ENCODE measurements at places on chromosomes 2 and 18. TPM values are rescaled to one million over a fixed set of nuclear protein-coding genes. Genes with fewer than 3 reads are reported as not detected.

DNA sequence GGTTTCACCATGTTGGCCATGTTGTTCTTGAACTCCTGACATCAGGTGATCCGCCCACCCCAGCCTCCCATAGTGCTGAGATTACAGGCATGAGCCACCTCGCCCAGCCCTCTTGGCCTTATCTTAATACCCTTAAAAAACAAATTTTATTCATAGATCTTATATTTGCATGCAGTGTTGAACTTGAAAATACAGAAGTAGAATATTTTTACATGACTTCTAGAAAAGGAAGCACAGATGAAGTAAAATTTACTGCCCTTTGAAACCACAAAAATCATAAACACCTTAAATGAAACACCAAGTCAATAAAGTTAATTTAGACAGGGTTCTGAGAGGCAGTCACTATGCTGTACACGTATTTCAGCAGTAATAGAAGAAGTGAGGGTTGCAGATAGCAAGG, 145.7 kb downstream of the CERS6 start:
- H3K36me3 ChIP-seq = peaks cover 29% of the 10 kb centered on the region
- DNase-seq = no peak
- H3K27ac ChIP-seq = no peak overlapping the region
- H3K4me1 ChIP-seq = no peaks in the 10 kb centered on the region

DNA sequence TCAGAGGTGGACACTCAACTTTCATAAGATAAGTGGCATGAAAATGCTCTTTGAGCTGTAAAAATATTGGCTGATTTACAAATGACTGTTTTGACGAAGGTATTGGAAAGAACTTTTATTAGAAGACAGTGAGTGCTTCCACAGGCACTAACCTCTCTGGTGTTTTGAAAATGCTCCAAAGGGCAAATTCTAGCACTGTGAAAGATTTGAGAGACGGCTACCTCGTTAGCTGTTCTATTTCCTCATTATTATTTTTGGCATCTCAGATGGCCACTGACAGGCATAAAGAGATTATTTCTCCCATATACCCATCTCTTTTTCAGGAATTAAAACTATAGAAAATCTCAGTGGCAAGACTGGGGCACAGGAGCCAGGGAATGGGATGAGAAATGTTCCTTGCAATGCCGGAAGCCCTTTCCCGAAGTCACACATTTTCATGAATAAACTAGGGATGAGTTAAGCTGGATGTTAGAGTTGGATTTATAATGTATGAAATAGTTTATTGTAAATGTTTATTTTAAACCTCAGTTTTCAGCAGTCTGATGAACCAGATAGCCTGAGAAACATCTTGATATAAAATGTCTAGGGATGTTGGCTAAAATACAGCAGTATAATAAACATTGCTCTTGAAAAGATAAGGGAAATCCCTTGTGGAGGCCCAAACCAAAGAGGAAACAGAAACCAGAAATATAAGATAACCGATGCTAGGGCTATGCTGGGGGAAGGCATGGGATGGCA, 175.7 kb downstream of the ASB1 start:
- H3K4me3 ChIP-seq = no peak overlapping the region
- peaks cover 17% of the 10 kb centered on the region for H3K27me3 ChIP-seq
- no peak overlapping the region for H3K27ac ChIP-seq
- H3K36me3 ChIP-seq = no peaks in the 10 kb centered on the region

DNA sequence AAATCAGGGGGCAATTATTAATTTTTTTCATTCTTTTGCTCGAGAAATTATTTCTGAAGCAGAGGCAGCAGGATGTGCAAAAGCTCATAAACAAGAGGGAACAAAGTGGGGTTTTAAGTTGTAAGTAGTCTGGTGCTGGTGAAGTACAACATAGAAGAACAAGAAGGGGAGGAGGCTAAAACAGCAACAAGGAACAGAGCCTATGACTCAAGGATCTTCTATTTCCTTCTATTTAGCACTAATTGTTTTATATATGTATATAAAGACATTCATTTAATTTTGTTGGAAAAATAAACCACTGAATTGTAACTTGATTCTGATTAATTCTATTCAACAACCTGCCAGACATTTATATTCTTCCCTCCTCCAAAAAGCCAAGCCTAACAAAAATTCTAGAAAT, 35.0 kb downstream of the YES1 start:
- H3K36me3 ChIP-seq = peaks cover 2% of the 10 kb centered on the region
- H3K27ac ChIP-seq = no peak overlapping the region
- H3K4me1 ChIP-seq = peaks cover 6% of the 10 kb centered on the region
- no peak overlapping the region for H3K4me3 ChIP-seq
- no peak for DNase-seq

DNA sequence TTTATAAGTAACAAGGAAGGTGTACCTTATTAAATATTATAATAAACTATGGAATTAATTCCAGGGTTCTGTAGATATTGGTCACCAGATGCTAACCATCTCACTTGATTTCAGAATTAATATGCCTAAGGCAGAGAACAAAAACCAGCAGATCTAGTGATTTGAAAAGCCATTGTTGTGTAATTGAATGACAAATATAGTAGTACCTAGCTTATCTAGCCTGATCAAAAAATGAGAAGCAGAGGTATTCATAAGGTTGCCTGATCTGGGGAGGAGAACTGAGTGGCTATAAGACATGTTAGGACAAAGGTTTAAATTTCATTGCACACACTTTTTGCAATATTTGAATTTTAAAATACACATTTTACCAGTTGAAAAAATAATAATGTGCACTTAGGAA, 132.0 kb upstream of the UBE2E3 start:
- no peak overlapping the region for H3K4me3 ChIP-seq
- no peaks in the 10 kb centered on the region for H3K27me3 ChIP-seq

DNA sequence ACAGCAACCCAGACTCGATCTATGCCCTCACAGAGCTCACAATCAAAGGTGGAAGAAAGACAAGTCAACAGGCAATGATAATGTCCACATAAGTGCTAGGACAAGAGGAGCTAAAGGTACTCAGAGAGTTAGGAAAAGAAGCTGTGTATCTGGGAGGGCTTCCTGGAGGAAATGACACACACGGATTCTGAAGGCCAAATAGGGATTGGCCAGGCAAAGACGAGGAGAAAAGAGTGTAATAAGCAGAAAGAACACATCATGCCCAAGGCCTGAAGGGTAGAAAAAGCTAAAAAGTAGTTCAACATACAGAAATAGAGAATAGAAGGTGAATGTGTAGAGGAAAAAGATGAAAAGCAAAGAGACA, 36.1 kb downstream of the VIT start:
- H3K4me3 ChIP-seq = no peak overlapping the region
- H3K4me1 ChIP-seq = no peaks in the 10 kb centered on the region
- no peaks in the 10 kb centered on the region for H3K36me3 ChIP-seq
- peaks cover 5% of the 10 kb centered on the region for H3K27me3 ChIP-seq

DNA sequence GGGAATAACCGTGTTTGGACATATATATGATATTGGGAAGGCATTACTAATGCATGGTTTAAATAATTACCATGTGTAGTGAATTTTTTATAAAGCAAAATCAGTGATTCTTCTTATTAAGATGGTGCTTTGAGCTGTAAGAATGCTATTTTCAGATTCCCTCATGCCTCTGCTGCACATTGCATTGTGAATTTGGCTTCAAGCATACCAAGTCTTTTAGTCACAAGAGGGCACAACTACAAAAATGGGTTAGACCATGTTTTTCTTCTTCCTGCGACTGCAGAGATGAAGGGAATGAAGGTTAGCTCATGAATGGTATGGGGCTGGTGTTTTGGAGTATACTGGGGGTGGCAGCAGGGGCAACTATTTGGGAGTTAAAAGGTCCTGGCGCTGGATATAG, 320.1 kb downstream of the SLC4A3 start:
- peaks cover 3% of the 10 kb centered on the region for H3K27me3 ChIP-seq
- no peak for DNase-seq
- H3K4me1 ChIP-seq = no peaks in the 10 kb centered on the region
- H3K4me3 ChIP-seq = no peak overlapping the region
- H3K27ac ChIP-seq = no peak overlapping the region

GRCh38 chr18:3059272-3059671, 46.3 kb upstream of the LPIN2 start:
- no peak for DNase-seq
- H3K27ac ChIP-seq = peak overlapping the region; percentile 82
- H3K4me3 ChIP-seq = no peak overlapping the region
- H3K4me1 ChIP-seq = peaks cover 69% of the 10 kb centered on the region
- H3K36me3 ChIP-seq = peaks cover 1% of the 10 kb centered on the region

DNA sequence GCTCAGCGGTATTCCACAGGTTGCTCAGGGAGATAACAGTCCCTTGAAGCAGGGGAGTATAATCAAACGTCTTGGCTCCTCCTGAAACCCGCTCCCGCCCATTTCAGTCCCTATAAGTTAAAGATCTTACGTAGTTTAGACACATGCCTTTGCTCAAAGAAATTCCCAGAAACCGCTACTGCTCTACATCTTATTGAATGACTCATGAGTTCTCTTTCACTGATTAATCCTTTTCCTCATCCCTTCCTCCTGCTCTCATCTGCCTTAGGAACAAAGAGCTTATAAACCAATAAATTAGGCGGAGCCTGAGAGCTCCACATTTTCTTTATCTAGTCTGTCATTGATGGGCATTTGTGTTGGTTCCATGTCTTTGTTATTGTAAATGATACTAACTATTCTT, 4.2 kb upstream of the SERPINB4 start:
- H3K36me3 ChIP-seq = no peaks in the 10 kb centered on the region
- no peak overlapping the region for H3K4me3 ChIP-seq
- H3K27ac ChIP-seq = no peak overlapping the region
- no peaks in the 10 kb centered on the region for H3K27me3 ChIP-seq

DNA sequence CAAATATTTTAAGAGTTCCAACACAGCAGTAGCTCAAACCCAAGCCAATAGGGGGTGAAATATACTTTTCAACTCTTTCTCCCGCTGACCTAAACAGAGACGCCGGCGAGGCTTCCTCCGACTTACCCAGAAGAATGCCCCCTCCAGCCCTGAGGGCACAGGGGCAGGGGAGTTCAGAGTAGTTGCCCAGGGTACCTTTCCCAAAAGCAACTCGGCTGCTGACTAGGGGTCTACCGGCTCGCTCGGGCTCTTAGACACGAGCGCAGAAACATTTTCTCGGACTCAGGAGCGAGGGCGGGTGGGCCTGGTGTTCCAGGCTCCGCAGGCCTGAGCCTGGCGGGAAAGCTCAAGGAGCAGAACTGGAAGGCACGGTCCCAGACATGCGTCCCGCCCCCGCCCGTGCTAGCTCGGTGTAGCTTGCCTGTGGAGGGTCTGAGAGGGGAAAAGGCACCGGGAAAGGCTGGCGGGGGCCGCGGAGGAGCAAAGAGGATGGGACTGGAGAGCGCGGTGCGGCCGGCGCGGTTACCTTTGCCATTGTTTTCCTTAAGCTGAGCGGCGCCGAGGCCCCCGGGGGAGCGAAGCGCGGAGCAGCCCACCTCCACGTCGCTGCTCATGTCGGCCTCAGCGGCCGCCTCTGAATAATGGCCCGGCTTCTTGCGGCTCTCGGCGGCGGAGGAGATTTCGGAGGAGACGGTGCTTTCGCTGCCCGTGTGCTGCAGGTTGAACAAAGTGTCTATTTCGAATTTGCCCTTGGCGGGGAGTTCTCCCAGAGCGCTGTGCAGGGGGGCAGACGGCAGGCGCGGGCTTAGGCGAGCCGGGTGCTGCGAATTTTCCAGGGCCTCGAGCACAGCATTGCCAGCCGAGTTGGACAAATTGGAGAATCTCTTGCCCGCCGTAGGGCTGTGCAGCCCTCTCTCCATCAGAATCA, 674 bp downstream of the EVX2 start:
- H3K27ac ChIP-seq = peak overlapping the region; percentile 60
- H3K4me1 ChIP-seq = peaks cover 17% of the 10 kb centered on the region
- peaks cover 82% of the 10 kb centered on the region for H3K27me3 ChIP-seq
- H3K4me3 ChIP-seq = peak overlapping the region; percentile 36
- H3K36me3 ChIP-seq = peaks cover 42% of the 10 kb centered on the region

DNA sequence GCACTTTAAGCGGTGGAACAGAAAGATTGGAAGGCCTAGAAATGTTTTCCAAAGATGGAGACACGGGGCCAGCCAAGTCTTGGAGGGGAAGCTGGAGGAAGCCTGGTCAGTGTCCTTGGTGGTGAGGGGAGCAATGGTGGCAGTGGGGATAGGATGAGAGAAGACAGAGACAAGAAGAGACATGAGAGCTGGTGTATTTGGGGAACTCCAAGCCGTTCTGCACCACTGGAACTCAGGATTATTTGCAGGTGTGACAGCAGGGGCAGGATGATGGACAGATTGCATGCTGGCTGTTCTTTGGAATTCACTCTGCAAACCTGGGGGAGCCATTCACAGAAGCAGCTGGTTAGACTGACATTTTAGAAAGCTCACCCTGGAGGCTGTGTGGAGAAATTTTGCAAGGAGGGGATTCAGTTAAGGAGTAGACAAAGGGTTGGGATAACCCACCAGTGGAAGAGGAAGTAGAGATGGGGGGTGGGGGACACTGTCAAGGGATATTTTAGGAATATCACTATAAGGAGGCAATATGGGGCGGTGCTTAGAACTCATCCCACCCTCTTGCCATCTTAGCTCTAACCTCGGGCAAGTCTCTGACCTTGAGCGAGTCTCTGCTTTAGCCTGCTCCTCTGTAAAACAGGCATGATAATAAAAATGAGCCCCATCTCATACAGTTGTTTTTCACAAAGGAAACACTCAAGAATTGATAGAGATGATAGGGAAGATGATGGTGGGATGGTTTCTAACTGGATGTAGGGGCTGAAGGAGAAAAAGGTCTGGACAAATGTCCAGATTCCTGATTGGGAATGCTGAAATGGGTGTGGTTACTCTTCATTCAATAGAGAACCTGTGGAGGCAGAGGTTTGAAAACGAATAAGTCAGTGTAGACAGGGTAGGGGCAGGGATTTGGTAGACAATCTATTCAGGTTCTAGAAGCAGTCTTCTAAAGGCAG, 175.8 kb downstream of the MYCN start:
- no peak for DNase-seq
- H3K27me3 ChIP-seq = no peaks in the 10 kb centered on the region
- H3K4me3 ChIP-seq = no peak overlapping the region

- no peak overlapping the region for H3K27ac ChIP-seq
- H3K4me1 ChIP-seq = no peaks in the 10 kb centered on the region
- no peaks in the 10 kb centered on the region for H3K36me3 ChIP-seq
- DNase-seq = no peak
Observed at GRCh38 chr18:11383381-11383780, 226.0 kb upstream of the SLC35G4 start.

CRYBA2 gene
- total RNA-seq = not detected

INPP5D gene
- total RNA-seq = 54.9 TPM

ERMN gene
- 1.5 TPM for total RNA-seq

MYO7B gene
- total RNA-seq = 0.58 TPM

GPR75 gene
- 0.48 TPM for total RNA-seq
